ENCODE measurements at places on chromosomes 3 and 15.

DNA sequence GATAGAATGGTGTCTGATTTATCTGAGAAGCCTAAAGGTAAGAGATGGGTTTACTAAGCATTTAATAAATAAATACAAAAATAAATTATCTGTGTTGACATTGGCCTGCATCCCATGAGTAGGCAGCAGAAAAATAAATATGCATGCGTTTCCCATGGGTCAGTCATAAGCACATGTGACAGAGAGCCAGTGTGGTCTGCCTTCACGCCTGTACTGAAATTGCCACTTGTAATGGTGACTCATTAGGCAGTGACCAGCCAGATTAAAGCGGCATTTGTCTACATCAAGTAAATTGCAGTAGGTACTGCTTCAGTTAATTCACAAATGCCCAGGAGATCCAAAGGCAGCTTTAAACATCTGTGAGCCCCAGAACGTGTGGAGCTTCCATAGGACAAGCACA is 399.6 kb downstream of the NAALADL2 start:
- no peak for DNase-seq

DNA sequence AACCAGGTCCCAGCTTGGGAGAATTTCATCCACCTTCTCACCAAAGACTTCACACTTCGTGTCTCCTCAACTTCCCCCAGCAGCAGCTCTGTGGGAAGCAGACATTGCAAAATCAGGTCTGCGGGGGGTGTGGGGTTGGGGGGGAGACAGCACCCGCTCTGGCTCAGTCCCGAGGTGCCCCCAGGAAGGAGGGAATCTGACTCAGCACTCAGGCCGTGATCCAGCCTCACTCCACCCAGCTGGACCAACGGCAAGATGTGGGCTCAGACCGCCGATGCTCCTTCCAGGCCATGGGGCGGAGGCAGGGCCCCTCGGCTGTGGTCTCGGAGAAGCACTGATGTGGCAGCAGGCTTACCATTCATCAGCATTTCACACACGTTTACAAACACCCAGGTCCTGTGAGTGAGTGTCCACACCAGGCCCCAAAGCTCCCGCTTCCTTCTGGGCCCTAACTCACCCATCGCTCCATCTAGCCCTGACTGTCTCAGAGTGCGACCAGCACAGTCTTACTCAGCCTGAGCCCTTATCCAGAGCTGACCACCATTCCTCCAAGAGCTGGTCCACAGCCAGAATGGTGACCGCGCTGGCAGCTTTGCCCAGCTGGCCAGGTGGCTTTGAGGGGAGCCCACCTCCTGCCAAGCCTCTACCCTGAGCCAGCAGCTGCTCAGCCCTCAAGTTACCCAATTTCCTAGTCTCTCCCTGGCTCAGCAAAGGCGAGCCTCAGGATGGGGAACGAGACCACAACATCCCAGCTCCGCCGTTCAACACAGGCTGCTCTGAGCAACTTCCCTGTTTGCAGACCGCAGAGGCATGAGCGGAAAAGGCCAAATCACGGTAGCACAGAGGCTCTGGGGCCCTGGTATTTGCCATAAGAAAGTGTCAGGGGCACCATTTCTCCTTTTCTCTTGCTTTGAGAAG is 3.3 kb downstream of the STAB1 start:
- no peak for DNase-seq

DNA sequence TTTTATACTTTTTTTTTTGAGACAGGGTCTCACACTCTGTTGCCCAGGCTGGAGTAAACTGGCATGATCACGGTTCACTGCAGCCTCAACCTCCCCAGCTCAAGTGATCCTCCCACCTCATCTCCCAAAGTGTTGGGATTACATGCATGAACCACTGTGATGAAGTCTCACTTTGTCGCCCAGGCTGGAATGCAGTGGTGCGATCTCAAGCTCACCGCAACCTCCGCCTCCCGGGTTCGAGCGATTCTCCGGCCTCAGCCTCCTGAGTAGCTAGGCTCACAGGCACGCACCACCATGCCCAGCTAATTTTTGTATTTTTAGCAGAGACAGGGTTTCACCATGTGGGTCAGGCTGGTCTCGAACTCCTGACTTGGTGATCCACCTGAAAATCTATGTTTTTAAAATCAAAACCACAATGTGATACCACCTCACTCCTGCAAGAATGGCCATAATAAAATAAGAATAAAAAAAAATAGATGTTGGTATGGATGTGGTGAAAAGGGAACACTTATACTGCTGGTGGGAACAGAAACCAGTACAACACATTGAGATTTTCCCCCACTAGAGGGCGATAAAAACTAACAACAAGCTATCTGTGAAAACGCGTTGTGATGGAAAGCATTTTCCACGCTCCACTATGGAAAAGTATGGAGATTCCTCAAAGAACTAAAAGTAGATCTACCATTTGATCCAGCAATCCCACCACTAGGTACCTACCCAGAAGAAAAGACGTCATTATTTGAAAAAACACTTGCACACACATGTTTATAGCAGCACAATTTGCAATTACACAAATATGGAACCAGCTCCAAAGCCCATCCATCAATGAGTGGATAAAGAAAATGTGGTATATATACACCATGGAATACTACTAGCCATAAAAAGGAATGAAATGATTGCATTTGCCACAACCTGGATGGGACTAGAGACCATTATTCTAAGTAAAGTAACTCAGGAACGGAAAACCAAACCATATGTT is 26.8 kb upstream of the OCA2 start:
- no peak for DNase-seq

DNA sequence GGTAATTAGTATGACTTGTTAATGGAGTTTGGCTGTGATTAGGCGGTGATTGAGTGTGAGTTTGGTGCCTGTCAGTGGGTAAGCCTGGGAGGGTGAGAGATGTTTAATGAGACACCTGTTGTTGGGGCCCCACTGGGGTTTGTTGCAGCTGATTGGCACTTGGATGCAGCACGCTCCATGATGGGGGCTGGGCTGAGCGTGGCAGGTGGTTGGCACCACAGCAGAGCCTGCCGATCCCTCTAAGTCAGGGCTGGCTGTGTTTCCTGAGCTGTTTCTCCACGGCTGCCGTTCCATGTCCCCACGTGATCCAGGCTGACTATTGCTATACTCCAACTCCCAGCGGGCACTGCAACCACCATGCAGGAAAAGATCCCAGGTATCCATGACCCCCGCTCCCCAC is 93.5 kb upstream of the ARRDC4 start:
- DNase-seq = no peak

GRCh38 chr3:74402821-74403220 is 211.6 kb downstream of the CNTN3 start:
- no peak for DNase-seq
